SJCRH30 (cell line): ENCODE measurements at places on chromosomes 1 and 21. TPM values are rescaled to one million over a fixed set of nuclear protein-coding genes. Genes with fewer than 3 reads are reported as not detected.

GRCh38 chr1:20600156-20600555, 11.3 kb downstream of the CDA start:
- no peak overlapping the region for H3K27ac ChIP-seq
- no peaks in the 10 kb centered on the region for H3K36me3 ChIP-seq
- DNase-seq = no peak
- H3K4me1 ChIP-seq = peaks cover 23% of the 10 kb centered on the region

DNA sequence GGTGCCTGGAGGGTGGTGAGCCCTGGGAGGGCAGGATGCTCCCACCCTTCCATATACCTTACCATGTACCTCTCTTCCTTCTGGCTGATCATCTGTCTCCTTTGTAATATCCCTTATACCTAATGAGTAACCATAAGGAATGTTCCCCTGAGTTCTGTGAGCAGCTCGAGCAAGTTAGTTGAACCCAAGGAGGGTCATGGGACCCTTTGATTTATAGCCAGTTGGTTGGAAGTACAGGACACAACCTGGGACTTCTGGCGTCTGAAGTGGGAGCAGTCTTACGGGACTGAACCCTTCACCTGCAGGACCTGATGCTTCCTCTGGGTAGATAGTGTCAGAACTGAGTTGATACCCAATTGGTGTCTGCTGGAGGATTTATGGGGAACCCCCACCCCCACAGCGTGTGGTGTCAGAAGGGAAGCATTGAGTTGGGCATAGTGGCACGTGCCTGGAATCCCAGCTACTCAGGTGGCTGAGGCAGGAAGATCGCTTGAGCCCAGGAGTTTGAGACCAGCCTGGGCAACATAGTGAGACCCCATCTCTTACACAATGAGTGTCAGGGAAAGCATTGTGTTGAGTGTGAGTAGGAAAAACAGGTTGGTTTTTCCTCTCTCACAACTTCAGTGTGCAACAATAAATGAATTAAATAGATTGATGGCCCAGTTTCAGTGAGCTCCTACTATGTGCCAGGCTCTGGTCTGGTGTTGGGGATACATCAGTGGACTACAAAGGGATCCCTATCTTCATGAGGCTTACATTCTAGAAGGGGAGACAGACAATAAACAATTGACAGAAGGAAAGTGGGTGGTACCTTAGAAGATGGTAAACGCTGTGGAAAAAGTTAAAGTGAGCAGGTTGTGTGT, 16.0 kb downstream of the DNAJC16 start:
- H3K27ac ChIP-seq = no peak overlapping the region
- DNase-seq = no peak
- H3K27me3 ChIP-seq = no peaks in the 10 kb centered on the region
- H3K36me3 ChIP-seq = peaks cover 22% of the 10 kb centered on the region

GRCh38 chr1:29033829-29034466, 89.8 kb downstream of the TMEM200B start:
- no peaks in the 10 kb centered on the region for H3K27me3 ChIP-seq
- H3K27ac ChIP-seq = no peak overlapping the region
- peaks cover 7% of the 10 kb centered on the region; the same call in 1 of the 2 replicates for H3K4me1 ChIP-seq
- no peaks in the 10 kb centered on the region; the same call in 1 of the 2 replicates for H3K36me3 ChIP-seq
- no peak overlapping the region for H3K4me3 ChIP-seq

The BEST4 gene
- not detected in 2 replicates for total RNA-seq

The CORT gene
- 0.15 and 0.30 TPM in 2 replicates for total RNA-seq

The LINGO4 gene
- total RNA-seq = not detected in 2 replicates
